ENCODE measurements at places on chromosomes 3 and 15. TPM values are rescaled to one million over a fixed set of nuclear protein-coding genes. Genes with fewer than 3 reads are reported as not detected.

CKMT1A gene
- total RNA-seq: 3.3 TPM

CLSTN2 gene
- 0.03 TPM for total RNA-seq

HYAL1 gene
- total RNA-seq: 0.38 TPM

XIRP1 gene
- total RNA-seq: 0.07 TPM

FAM107A gene
- not detected for total RNA-seq

SPSB4 gene
- total RNA-seq: not detected

INTS14 gene
- 43.6 TPM for total RNA-seq

GOLGA8M gene
- not detected for total RNA-seq

PHLDB2 gene
- 21.1 TPM for total RNA-seq

ALPK3 gene
- 0.03 TPM for total RNA-seq

Data from A549 treated with CpdA at 1 μM for 4 hours (cell line).